Diencephalon (tissue), 1 donor: ENCODE measurements at places on chromosomes 13 and 19. TPM values are rescaled to one million over a fixed set of nuclear protein-coding genes. Genes with fewer than 3 reads are reported as not detected.

RPS19 gene
- 227 TPM for total RNA-seq

ADM5 gene
- 1.4 TPM for total RNA-seq

CCDC97 gene
- 5.8 TPM for total RNA-seq

FGF21 gene
- not detected for total RNA-seq

GIPR gene
- total RNA-seq: not detected

TBC1D17 gene
- 9.7 TPM for total RNA-seq

IL11 gene
- total RNA-seq: 0.23 TPM

ZNF813 gene
- total RNA-seq: 5.5 TPM

IGFL2 gene
- total RNA-seq: 0.92 TPM

EHD2 gene
- 1.8 TPM for total RNA-seq

ZNF835 gene
- total RNA-seq: 12.7 TPM

FAM216B gene
- 17.8 TPM for total RNA-seq

PROZ gene
- not detected for total RNA-seq

CLEC11A gene
- total RNA-seq: 2.5 TPM

FBXO27 gene
- 10.4 TPM for total RNA-seq

IZUMO2 gene
- total RNA-seq: not detected

NFIX gene
- 27.9 TPM for total RNA-seq

MAST1 gene
- 71.0 TPM for total RNA-seq

C1QTNF9B gene
- not detected for total RNA-seq

TINCR gene
- 13.4 TPM for total RNA-seq
